ENCODE measurements at places on chromosomes 4 and X.

DNA sequence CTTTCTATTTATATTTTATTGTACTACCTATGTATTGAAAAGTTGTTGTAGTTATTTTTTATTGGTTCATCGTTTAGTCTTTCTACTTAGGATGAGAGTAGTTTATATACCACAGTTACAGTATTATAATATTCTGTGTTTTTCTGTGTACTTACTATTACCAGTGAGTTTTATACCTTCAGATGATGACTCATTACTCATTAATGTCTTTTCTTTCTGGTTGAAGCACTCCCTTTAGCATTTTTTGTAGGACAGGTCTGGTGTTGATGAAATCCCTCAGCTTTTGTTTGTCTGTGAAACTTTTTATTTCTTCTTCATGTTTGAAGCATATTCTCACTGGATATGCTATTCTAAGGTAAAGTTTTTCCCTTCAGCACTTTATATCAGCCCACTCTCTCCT lies 7.7 kb downstream of the LUZP4 start:
- DNase-seq: no peak

DNA sequence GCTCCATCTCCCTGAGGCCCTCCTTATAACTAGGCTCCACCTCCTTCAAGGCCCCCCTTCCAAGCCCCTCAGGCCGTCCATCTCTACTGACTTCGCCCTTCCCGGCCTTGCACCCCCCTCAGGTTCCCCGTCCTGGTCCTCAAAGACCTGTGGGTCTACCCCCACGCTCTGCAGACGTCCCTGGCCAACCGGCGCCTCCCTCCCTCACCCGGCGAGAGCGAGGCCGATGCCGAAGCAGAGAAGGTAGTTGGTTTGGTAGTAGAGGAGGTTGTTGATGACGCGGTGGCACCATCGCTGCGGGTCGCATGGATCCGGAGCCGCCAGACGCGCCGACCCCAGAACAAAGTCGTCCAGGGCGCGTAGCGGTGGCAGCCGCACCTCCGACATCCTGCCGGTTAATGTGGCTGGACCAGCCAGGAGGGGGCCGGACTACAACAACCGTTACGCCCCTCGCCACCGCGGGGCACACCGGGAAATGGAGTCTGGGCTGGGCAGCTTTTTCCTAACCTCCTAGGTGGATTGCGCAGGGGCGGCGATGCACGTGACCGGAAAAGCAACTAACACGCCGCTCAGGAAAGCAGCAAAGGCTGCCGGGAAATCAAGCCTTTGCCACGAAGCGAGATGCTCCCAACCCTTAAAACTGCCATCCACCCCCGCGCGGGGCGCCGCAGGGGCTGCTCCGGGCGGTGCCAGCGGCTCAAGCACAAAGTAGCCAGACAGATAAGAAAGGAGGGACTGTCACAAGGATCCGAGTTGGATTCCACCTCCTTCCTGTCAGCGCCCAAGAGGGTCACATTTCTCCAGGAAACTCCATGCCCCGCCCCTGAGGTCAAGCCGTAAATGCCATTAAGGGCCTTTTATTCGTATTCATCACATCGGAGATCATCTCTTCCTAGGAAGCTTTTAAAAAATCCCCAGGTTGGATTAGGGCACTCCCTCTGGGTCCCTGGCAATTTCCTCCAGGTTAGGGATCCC lies at the start of gene PRAF2:
TSS of gene PRAF2 (minus strand) at position 402 of the 975 bp plus-strand sequence. CDS start at position 387, 15 bp downstream.
- peak; percentile 13 for DNase-seq

- no peak for DNase-seq
Observed at GRCh38 chrX:13506574-13506973, 62.8 kb upstream of the EGFL6 start.

DNA sequence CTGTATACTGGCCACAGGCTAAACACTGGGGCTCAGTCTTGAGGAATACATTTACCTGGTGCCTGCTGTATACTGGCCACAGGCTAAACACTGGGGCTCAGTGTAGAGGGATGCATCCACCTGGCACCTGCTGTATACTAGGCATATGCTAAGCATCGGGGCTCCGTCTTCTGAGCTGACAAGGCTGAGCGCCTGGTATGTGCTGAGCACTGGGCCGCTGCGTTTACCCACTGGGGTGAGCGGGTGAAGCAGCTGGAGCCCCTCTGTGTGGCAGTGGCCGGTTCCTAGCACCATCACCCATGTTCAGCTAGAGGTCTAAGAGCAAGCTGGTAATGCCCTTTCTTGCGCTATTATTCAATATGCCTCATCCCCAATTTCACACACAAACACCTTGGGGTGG lies 93.4 kb downstream of the ADRA2C start:
- DNase-seq: no peak

DNA sequence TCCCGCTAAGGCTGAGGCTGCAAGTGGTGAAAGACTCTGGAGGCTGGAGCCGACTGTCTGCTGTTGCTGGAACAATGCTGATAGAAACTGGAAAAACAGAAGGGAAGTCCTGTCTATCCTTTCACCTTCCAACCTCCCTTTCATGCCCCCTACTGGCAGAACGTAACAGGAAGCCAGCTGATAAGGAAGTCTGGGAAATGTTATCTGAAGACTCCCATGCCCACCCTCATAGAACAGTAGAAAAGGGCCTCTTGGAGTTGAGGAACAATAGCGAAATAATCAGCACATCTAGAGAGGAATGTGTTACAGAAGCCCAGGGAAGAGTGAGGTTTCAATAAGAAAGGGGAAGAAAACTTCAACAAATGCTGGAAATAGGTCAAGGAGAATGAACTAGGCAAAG lies 117.1 kb upstream of the DKK2 start:
- DNase-seq: no peak

DNA sequence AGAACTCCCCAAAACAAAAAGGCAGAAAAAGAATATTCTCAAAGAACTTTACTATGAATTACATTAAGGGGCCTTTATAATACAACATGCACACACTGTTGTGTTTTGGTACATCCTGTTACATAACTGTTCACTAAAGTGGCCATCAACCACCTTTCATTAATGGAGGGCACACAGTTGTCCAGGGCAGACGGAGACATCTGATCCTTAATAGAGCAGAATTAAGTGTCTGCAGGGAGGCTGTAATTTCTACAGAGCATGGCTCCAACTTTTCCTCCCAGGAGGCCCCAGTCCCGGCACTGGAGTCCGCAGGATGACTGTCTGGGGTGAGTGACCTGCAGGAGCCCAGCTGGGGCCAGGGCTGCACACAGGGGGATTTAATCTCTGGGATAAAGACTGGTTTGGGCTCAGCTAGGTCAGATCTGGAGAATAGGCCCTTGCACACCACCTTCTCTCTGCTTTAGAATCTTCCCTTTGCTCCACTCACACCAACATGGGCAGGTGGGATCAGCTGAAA lies 233.4 kb downstream of the MAML3 start:
- peak; percentile 19 for DNase-seq

- DNase-seq: no peak
Observed at GRCh38 chrX:2685886-2686285, 5.2 kb upstream of the CD99 start.

DNA sequence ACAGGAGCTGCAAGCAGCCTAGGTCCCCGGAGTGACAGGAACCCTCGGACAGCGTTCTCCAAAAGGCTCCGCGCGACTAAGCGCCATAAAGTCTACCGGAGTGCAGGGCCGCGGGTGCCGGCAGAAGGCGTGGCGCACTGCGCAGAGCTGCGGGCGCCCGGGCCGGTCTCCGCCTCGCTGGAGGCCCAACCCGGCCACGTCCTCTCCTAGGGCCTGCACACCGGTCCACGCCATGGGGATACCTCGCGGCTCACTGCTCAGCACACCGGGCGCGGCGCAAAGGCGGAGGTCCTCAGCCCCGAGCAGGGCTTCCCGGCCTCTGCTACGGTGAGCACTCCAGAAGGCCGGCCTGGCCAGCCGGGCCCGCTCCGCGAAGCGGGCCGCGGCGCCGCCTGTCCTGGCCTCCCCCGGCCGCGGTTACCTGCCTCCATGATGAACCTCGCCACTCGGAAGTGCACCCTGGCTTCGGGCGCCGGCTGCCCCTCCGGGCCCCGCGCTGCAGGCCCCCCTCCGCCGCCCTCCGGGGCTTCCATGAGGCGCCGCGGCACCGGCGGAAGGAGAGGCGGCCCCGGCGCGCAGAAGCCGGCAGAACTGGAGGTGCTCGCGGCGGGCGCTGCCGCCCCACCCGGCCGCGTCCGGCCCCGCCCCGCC lies at the start of gene CCNQ:
TSS of gene CCNQ (minus strand) at position 599 of the 651 bp plus-strand sequence. CDS start at position 533, 66 bp downstream.
- DNase-seq: no peak

DNA sequence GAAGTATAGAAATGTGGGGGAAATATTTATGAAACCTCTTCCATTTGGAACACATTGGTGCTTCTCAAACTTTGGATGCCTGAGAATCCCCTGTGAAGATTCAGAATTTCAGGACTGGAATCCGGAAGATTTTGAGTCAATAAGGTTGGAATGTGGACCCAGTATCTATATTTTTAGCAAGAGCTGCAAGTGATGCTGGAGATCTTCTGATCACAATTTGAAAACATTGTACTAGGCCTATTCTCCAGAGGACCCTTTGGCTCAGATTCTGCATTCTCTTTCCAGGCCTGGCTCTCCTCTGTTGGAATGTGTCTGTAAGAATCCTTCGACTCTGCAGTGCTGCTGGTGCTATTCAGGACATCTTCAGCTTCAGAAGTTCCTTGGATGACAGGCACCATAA lies 2.4 kb upstream of the PKD2 start:
- no peak for DNase-seq

DNA sequence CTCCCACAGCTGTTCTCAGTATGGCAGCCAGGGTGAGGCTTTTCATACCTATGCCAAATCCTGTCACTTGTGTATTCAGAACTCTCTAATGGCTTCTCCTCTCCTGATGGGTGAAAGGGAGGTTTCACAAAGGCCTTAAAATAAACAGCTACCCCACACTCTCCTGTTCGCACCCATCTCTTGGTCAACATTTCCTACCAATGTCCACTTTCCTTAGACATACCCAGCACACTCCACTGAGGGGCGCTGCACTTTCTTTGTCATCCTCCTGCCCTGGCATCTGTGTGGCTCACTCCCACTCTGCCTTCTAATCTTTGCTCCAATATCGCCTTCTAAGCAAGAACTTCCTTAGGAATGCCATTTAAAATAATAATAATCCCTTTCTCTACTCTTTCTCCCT lies 313.3 kb downstream of the PPP3CA start:
- DNase-seq: no peak

DNA sequence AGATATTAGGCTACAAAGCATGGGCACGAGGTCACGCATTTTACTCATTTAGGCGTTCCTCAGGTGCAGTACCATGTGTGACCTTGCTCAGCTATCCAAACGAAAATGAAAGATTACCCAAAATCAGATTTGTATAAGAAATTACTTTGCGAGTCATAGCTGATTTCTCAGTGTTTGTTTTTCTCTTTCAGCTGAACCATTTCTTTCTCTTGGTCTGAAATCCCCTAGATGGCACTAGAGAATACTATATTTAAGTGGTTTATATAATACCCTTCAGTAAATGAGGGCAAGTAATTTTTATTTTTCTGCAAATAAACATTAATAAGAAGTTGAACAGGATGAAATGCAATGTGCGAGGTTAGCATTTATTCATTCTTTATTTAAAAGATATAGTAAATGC lies 496.6 kb downstream of the STIM2 start:
- no peak for DNase-seq

DNA sequence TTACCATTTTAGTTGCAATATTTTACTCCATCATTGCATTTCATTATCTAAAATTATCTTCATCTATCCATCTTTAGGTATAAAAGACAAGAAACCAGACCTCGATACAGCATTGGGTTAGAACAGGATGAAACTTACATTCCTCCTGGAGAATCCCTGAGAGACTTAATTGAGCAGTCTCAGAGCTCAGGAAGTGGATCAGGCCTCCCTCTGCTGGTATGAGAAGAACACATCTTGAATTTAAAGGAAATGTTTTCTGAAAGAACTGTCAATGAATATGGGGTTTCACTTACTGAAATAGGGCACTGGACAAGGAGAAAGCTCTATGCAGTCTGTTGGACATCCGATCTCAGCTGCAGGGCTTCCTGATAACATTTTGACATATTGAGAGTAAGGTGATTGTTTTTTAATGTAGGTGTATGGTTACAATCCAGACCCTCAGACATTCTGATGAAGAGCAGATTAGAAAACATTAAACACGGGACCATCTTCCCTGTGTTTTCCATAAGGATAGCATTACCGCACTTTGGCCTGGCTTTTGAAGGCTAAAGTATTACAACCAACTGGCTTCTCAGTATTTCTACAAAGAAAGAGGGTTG lies 367.2 kb downstream of the BMPR1B start:
- DNase-seq: no peak

- no peak for DNase-seq
Observed at GRCh38 chr4:18404642-18405041, 383.1 kb upstream of the LCORL start.

- no peak for DNase-seq
Observed at GRCh38 chr4:87901422-87901992, 68.7 kb downstream of the MEPE start.

GRCh38 chrX:45621376-45622041 lies 420.8 kb upstream of the DIPK2B start:
- no peak for DNase-seq

DNA sequence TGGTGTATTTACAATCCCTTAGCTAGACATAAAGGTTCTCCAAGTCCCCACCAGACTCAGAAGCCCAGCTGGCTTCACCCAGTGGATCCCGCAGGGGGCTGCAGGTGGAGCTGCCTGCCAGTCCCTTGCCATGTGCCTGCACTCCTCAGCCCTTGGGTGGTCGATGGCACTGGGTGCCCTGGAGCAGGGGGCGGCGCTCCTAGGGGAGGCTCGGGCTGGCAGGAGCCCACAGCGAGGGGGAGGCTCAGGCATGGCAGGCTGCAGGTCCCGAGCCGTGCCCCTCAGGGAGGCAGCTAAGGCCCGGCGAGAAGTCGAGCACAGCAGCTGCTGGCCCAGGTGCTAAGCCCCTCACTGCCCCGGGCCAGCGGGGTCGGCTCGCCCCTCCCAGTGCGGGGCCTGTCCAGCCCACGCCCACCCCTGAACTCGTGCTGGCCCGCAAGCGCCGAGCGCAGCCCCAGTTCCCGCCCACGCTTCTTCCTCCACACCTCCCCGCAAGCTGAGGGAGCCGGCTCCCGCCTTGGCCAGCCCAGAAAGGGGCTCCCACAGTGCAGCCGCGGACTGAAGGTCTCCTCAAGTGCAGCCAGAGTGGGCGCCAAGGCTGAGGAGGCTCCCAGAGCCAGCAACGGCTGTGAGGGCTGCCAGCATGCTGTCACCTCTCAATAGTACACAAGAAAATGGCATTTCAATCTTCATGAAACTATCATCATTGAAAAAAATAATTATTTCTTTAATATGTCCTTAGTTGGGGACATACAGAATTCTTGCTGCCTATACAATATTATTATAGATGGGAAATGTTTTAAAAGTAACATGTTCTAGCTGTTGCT lies 189.1 kb downstream of the SLC7A11 start:
- DNase-seq: no peak

DNA sequence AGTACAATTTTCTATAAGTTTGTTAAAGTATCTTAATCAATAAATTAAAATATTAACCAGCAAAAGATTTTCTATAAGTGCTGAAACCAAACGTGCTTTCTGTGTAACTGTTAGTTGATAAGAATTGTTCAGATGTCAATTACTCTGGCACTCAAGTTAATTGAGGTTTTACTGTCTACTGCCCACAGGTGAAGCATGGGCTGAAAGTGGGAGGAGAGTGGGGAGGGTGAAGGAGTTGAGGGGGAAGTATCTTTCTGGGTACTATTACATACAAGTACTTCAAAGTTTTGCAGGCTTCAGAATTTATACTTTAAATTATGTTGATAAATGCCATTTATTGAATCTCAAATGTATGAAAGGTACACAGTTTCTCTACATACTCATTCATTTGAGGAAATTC lies 19.1 kb upstream of the CXCL3 start:
- DNase-seq: no peak
